ENCODE measurements at places on chromosomes 2 and 18.

GRCh38 chr2:15588329-15588919, 3.2 kb upstream of the DDX1 start:
- peak; percentile 80 for DNase-seq

- no peak for DNase-seq
Observed at GRCh38 chr2:236557306-236558030, 12.2 kb upstream of the ACKR3 start.

- DNase-seq: no peak
Observed at GRCh38 chr2:215367662-215368492, 56.0 kb downstream of the ATIC start.

DNA sequence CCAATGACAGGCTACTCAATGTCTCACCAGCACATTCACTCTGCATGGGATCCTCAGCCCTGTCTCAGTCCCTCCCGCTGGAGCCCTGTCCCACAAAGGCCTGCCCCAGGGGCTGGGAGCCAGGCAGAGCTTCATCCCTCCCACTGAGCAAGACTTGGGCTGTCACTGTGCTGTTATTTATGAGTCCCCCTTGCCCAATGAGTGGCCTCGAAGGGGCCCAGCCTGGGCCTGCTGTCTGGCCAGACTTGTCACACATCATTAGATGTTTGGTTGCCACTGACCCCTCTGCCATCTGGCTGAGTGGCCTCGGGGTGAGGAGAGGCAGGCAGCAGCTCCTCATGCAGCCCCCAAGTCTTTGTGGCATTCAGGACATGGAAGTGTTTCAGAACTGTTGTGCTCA, 330.6 kb upstream of the SKOR2 start:
- no peak for DNase-seq

GRCh38 chr2:116319935-116320334, 1494.6 kb upstream of the DDX18 start:
- DNase-seq: no peak

- DNase-seq: no peak
Observed at GRCh38 chr2:186648130-186648529, 45.7 kb upstream of the FAM171B start.

All from endothelial cell (in vitro differentiated cells).